ENCODE measurements at places on chromosomes 2 and 18.

DNA sequence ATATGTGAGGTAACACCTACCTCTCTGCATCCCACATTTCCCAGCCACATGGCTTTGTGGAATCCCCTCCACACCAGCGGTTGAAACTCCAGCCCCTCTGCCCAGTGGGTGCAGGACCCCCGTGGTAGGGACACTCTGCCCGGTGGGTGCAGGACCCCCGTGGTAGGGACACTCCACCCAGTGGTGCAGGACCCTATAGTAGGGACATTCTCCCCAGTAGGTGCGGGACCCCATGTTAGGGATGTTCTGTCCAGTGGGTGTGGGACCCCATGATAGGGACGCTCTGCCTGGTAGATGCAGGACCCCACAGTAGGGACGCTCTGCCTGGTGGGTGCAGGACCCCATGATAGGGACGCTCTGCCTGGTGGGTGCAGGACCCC lies 11.5 kb downstream of the COPS9 start:
- no peak for DNase-seq

DNA sequence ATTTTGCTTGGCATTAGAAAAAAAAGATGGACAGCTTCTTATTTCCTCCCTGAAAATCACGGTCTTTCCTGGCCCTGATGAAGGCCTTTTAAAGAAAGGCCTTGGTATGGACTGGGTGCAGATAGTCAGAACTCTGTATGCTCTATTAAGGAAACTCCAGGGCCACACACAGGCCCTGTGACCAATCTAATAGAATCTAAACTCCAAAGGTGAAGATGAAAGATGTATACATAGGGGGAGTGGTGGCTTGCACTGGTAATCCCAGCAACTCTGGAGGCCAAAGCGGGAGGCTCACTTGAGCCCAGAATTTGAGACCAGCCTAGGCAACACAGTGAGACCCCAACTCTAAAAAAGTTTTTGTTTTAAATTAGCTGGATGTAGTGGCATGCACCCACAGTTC lies 37.3 kb downstream of the OXER1 start:
- no peak for DNase-seq

DNA sequence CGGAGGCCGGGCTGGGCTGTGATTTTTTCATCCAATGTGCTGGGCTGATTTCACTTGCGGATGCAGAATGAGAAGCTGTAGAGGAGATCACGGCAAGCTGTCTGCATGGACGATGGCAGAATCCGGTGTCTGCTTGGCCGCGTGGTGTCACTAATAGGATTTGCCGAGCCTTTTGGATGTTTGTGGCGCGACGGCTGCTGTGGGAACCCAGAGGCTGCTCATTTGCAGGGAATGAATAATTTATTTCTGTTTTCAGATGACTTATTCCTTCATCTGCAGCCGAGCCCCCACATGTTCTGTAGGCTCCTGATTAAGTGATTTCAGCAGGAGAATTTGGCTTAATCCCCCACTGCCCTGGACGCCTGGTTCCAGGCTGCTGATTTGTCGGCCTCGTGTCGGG lies 62.6 kb downstream of the ODC1 start:
- DNase-seq = no peak

DNA sequence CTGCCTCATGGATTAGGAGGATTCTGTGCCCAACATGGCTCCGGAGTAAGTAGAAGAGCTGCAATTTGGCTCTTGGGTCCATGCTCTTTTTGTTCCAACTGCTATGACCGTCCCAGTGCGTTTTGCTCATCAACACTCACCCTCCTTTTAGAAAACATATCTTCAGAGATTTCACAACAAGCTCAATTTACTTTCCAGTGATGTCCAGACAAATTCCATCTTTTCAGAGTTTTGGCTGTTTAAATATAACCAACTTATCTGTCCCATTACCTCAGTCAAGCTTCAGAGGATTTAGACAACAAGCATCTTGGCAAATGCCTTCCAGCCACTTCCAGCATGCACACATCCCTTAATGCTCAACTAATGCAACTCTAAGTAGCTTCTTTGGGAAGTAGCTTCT lies 6.9 kb upstream of the SLC14A2 start:
- no peak for DNase-seq

DNA sequence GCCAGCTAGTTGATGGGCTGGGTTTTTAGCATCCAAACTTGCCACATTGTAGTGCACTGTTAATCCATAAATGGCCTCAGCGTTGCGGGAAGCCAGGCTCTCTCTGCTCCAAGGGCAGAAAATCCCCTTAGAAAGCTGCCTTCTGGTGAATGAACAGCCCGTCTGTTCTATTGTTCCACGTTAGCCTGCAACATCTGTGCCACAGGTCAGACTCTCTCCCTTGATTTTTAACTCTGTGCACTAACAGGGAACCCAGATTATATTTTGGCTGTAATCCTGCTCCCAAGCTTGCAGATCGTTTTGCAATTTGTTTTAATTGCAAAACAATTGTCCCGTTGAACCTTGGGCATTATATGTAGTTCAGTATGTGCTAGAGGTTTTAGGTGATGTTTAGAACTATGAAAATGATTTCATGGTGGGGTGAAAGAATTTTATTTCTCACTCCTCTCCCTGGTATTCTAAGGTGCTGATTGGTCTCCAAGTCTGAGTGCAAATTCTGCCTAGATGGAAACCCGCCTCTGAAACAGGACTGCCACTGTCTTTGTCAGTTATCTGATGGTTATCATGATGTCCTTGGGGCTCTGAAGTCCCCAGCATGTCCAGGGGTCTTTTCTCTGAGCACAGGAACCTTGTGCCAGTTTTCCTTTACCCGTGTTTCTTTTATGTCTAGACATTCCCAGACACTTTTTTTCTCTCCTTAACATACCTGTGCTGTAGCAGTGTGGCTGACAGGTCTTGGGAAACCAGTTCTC lies 106.6 kb downstream of the MAP4K4 start:
- no peak for DNase-seq

DNA sequence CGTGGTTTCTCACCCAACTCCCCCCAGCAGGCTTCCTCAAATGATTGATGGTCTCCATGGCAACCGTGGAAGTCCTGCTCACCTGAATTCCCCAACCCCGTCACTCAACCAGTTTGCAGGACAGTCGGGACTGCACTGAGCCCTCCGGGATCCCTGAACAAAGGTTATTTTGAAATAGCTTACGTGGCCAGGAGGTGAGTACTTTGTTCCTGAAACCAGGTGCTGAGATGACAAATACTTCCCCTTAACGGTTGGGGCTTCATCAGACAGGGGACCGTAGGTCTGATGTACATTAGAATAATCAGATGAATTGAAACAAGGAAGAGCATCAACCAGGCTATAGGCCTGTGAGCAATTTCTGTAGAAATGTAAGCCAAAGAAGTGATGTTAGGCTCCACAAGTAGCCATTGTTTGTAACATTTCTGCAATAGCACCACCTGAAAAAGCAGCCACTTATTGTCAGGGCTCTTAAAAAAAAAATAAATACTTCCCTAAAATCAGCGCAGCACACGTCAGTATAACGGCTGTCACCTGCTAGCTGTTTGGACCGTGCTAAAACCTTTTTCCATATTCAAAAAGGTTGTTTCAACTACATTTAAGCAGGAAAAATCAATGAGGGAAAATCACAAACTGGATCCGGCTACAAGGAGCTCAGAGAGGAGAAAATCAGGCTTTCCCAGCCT lies 206.4 kb upstream of the ID2 start:
- DNase-seq = no peak

GRCh38 chr2:55168221-55169154 lies 63.6 kb downstream of the CLHC1 start:
- DNase-seq = no peak

- no peak for DNase-seq
Measured at GRCh38 chr2:363824-364470, 76.1 kb upstream of the ALKAL2 start.

GRCh38 chr18:54052732-54053429 lies 171.6 kb downstream of the MBD2 start:
- DNase-seq = no peak

DNA sequence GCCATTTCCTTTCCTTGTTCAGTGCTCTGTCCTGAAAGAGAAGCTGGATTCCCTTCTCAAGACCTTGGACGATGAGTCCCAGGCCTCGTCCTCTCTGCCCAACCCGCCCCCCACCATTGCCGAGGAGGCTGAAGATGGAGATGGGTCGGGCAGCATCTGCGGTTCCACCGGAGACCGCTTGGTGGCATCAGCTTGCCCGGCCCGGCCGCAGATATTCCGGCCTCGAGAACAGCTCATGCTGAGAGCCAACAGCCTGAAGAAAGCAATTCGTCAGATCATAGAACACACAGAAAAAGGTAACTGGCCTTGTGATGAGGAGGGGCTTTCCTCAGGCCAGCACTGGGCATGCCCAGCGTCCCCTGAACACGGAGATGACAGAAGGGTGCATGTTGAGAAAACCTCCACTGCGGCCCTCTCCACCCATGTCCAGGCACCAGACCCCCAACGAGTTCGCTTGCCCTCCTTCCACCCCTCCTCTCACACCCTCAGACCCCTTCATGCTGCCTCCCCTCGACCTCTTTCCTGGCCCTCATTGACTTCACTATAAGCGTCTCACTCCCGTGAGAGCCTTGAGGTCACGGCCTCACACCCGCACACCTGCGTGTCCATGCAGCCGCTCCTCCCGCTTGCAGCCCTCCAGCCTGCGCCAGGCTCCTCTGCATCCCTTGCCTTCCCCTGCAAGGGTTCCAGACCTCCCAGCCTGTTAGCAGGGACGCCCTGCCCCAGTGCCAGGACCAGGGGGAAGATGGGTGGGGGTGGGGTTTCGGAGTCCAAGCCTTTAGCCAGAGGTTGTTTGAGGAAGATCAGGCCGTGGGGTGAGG lies 95.0 kb downstream of the DGKD start:
- DNase-seq = no peak

DNA sequence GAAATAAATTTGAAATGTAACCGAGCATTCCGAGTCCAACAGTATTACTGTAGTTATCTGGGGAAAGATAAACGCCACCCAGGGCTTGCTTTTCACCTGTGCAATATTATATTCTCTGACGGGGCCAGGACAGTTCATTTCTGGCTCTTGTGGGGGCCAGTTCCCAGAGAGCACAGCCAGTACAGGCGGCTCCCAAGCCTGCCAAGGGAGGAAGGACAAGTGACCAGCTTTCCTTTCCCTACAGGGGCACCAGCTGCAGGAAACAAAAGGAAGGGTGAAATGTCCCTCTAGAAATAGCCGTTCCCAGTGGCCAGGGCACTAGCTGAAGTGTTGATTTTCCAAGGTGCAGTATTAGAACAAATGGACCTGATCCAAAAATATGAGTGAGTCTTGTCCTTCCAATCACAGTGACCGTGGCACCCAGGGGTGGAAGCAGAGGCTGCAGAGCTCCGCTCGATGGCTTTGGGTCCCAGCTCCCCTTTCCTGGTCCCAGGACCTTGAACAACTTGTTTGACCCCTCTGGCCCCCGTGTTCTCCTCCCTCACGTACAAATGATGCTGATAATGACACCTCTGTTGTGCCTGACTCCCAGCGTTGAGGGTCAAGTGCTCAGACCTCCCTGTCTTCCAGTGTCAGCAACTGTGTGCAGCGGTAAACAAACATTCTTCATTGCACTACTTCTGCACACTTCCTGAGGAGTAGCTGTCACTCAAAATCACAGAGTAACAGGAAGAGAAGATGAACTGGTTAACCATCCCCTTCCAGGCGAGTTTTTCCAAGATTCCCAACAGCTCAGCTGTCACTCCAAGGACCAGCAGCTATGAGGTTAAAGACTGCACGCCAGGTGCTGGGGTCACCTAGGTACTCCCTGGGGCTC lies 40.9 kb downstream of the GYPC start:
- no peak for DNase-seq

- DNase-seq = no peak
Measured at GRCh38 chr2:25494616-25495015, 152.9 kb upstream of the DNMT3A start.

GRCh38 chr18:74722237-74722636 lies 124.6 kb downstream of the ZNF407 start:
- no peak for DNase-seq

GRCh38 chr2:139427164-139427563 lies 647.0 kb upstream of the NXPH2 start:
- no peak for DNase-seq

DNA sequence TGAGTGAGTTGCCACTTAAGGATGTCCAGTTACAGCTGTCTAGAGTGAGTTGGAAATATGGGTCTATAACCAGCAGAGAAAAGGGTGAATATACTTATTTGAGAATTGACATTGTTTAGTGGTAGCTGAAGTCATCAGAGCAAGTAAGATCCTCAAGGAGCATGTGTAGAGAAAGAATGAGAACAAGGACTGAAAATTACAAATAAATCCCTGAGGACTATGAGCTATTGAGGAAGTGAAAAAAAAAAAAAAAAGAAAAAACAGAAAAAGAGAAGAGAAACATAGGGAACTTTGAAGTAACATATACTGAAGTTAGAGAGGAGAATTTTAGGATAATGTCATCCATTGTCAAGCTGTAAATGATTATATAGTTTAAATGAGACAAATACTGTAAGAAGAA lies 134.0 kb upstream of the CCDC68 start:
- DNase-seq = no peak

Data from stimulated activated CD8-positive, alpha-beta memory T cell treated with anti-CD3 and anti-CD28 coated beads, Interleukin-4, amount 100 ng/mL, for 4 hours (primary cell).